Omental fat pad (tissue), 4 donors: ENCODE measurements at places on chromosomes 7 and 10. TPM values are rescaled to one million over a fixed set of nuclear protein-coding genes. Genes with fewer than 3 reads are reported as not detected.

DNA sequence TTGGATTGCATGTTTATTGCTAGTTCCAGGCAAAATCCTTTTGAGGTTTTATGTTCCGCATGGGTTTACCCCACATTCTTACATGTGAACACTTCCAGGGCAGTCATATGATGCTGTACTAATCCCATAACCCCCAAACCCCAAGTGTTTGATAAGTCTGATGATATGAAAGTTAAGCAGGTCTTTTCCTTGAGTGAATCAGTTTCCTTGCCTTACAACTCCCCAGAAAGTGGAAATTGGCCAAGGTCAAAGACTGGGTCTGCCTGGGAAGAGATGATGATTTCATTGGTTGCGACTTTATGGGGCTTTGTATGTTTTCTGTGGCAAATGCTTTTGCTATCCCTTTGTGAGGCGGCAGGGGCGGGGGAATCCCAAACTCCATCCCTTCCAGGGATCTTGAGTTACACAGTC, 24.7 kb downstream of the AFAP1L2 start:
- no peak for DNase-seq

- DNase-seq = no peak
These were observed 64.4 kb upstream of the PDGFA start for GRCh38 chr7:584122-584465.

GRCh38 chr7:19939746-19940145, 166.3 kb upstream of the TMEM196 start:
- no peak for DNase-seq

APBB1IP gene
- 18.2 TPM for total RNA-seq

DNA sequence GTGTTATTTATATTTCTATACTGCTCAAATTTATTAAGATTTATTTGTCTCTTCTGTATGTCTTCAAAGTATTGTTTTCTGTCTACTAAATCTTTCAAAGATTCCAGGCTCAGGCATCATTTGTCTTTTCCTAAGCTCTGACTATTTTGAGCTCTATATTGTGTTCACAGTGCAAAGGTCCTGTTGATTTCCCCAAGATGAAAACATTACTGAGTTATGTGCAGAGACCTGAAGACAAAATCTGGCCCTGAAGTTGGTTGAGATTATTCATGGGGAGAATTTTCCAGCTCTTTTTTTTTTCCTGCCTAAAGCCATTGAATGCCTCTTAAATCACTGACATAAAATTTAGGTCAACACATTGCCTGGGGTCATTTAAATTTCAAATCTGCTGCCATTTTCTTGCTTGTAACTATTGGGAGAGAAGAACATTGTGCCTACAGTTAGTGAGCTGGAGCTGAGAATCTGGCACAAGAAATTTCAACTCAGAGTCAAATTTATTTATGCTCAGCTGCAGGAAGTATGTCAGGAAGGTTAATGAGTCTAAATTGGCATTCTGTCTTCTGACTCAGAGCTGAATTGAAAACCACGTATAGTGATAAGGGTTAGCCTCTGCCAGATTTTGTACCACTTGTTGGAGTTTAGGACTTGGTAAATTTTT, 31.6 kb downstream of the CSTF2T start:
- no peak for DNase-seq

GRCh38 chr7:87218796-87219544, 562 bp downstream of the TMEM243 start:
- DNase-seq = peak; percentile 39
